ENCODE measurements at places on chromosomes 6 and 20. TPM values are rescaled to one million over a fixed set of nuclear protein-coding genes. Genes with fewer than 3 reads are reported as not detected.

MAS1L gene
- total RNA-seq: 1.4 TPM

R3HDML gene
- not detected for total RNA-seq

CLVS2 gene
- total RNA-seq: 4.1 TPM

RHAG gene
- not detected for total RNA-seq

TFAP2C gene
- total RNA-seq: 6.7 TPM

ZNF831 gene
- 0.96 TPM for total RNA-seq

PRND gene
- total RNA-seq: 4.3 TPM

LY6G6F gene
- not detected for total RNA-seq

SLC4A11 gene
- not detected for total RNA-seq

TUBB2B gene
- 73.4 TPM for total RNA-seq

- DNase-seq: peak; percentile 91
Measured at GRCh38 chr6:87907521-87907920, 140.1 kb upstream of the SPACA1 start.

DNA sequence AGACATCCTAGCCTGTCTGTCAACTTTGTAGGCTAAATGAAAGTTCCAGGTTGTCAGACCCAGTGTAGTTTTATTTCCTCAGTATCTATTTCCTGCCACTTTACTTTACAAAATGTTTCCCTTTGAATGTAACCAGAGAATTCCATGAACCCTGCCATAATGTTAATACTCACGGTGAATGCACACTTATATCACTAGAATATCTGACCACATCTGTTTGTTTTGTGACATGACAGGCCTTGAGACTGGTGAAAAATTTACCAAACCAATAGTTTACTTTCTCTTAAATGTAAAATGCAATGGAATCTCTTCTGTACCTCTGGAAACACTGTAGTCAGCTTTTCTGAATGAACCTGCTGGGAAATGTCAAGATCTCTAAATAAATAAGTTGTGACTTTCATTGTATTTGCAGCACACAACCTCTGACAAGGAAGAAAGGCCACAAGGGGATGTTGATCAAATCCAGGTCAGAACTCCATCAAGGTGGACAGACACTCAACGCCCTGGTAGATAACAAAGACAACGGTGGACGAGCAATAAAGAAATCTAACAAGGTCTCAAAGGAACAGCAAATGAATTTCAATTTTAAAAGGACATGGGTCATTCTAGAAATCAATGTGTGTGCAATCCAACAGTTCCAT lies 59.2 kb downstream of the BACH2 start:
- no peak for DNase-seq

GRCh38 chr6:20946022-20946421 lies 411.8 kb downstream of the CDKAL1 start:
- no peak for DNase-seq

GRCh38 chr20:8498571-8498970 lies 366.5 kb downstream of the PLCB1 start:
- no peak for DNase-seq

- peak; percentile 84 for DNase-seq
Measured at GRCh38 chr6:148999929-149000468, 253.2 kb downstream of the UST start.

GRCh38 chr6:55992546-55992945 lies 117.2 kb upstream of the BMP5 start:
- DNase-seq: no peak

DNA sequence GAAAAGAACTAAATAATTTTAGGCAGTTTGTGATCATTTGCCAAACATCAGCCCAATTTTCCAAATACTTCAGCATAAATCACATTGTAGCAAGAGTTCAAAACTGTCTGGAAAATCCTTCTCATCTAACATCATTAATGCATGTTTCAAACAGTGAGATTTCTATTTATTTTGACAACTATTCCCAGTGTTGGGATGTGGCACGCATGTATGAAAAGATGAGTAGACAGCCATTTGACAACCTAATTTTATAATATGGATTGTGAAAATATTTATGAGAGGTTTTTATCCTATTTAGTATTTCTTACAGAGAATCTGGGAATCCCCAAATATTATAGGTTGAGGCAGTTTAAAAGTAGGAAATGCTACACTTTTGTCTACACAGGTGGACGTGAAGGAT lies 357.6 kb upstream of the ARID1B start:
- DNase-seq: no peak

- DNase-seq: no peak
Measured at GRCh38 chr20:15716256-15716655, 857.0 kb downstream of the KIF16B start.

DNA sequence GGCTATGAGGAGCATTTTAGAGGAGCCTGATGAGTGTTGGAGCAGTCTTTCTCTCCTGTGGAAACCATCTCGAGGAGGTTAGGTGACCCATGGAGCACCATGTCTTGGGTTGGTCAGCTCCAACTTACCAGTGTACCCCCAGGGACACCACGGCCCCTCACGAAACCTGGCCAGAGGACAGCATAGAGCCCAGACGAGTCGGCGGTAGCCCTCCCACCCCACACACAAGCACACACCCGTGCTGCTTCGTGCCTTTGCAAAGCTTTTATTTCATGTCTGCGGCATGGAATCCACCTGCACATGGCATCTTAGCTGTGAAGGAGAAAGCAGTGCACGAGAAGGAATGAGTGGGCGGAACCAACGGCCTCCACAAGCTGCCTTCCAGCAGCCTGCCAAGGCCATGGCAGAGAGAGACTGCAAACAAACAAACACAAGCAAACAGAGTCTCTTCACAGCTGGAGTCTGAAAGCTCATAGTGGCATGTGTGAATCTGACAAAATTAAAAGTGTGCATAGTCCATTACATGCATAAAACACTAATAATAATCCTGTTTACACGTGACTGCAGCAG lies 53.6 kb downstream of the EZR start:
- no peak for DNase-seq

GRCh38 chr20:48538058-48538825 lies 289.6 kb downstream of the PREX1 start:
- DNase-seq: peak; percentile 71

DNA sequence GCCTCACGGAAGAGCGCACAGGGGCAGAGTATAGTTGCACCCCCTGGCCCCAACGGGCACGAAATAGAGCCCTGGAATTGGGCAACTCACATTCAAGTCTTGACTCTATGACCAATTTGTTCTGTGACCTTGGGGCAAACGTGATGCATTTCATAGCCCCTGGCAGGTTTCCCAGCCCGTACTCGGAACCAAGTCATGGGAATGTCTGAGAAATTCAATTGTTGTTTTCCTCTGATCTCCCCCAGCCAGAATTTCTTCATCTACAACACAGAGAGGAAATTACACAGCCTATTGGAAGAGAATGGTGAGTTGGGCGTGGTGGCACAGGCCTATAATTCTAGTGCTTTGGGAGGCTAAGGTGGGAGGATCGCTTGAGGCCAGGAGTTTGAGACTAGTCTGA lies 322.3 kb upstream of the SULF2 start:
- no peak for DNase-seq

- no peak for DNase-seq
Measured at GRCh38 chr20:24545168-24545567, 75.7 kb downstream of the SYNDIG1 start.

- DNase-seq: no peak
Measured at GRCh38 chr6:26392932-26393636, 9.0 kb upstream of the BTN3A1 start.

DNA sequence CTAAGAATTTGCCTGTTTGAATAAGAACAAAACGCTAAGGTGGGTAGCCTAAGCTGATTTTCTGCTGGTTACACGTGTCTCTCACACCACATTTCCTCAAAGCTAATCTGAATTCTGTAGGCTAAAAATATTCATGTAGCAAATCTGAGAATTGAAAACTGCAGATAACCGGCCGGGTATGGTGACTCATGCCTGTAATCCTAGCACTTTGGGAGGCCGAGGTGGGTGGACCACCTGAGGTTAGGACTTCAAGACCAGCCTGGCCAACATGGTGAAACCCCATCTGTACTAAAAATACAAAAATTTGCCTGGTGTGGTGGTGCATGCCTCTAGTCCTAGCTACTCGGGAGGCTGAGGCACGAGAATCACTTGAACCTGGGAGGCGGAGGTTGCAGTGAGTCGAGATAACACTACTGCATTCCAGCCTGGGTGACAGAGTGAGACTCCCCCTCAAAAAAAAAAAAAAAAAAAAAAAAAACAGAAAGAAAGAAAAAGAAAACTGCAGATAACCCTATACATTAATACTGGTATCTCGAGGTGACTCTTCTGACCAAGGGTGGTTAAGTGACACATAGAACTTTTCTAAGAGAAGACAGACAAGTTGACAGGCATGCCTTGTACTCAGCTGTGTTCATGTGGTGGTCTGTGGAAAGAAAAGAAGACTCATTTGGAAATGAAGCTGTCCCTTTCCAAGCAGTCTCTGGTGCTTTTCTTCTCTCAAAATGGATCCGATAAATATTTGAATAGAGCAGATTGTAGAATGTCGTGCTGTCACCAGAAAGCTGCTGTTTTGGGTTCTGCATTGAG lies 24.7 kb upstream of the ASXL1 start:
- DNase-seq: no peak

GRCh38 chr20:47659904-47660601 lies 125.2 kb downstream of the SULF2 start:
- no peak for DNase-seq

GRCh38 chr6:137690034-137690433 lies 177.0 kb upstream of the TNFAIP3 start:
- DNase-seq: no peak

DNA sequence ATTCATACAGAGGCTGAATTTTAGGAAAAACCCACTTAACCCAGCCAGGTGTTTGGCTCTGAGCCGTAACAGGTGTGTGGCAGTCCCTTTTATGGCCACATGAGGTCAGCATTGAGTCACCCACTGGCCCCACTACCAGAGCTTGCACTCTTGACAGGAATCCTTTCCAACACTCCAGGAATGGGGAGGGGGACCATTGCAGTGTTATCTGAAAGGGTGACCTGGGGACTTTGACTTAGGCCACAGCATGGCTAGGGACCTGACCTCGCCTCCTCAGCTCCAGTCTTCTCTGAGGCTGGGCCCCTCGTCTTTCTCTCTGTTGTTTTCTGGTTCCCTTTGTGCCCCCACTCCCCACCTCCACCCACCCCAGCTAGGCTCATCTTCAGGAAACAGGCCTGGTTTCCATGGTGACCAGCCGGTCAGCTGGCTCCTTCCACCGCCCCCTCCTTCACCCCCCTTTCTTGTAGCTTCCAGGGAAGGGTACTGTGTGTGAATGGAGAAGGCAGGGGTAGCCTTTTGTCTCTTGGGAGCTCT lies 2.1 kb upstream of the TMEM151B start:
- peak; percentile 48 for DNase-seq

GRCh38 chr6:165854061-165854862 lies 191.2 kb upstream of the PDE10A start:
- no peak for DNase-seq

- DNase-seq: no peak
Measured at GRCh38 chr6:142184307-142184706, 37.2 kb downstream of the VTA1 start.

DNA sequence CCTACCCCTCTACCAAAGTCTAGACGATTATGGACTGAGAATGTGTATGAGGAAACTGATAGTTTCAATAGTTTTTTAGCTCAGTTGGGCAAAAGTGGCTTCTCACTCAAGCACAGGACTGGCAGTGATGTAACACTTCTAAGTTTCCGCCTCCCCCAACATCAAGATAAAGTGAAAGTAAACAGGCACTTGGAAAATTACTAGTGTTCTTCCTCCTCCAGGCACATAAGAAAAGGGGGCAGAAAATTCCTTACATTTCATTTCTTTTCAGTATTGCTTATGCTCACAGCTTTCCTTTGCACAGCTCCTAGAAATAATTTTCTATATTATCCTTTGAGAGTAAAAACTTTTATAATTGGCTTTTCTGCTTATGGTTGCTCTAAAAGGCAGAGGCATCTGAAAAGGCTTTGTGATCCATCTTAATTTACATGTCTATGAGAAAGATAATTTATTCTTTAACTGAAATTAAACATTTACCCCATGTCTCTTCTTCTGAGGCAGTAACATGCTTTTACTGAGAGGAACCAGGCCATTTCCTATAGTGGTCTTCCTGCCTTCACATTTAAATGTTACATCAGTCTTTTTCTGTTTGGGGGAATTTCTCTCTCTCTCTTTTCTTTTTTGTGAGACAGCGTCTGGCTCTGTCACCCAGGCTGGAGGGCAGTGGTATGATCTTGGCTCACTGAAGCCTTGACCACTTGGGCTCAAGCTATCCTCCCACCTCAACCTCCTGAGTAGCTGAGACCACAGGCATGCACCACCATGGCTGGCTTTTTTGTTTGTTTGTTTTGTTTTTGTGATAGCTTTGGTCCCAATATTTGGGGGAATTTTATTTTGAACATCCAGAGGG lies 65.0 kb upstream of the EEF1A1 start:
- DNase-seq: peak; percentile 94

DNA sequence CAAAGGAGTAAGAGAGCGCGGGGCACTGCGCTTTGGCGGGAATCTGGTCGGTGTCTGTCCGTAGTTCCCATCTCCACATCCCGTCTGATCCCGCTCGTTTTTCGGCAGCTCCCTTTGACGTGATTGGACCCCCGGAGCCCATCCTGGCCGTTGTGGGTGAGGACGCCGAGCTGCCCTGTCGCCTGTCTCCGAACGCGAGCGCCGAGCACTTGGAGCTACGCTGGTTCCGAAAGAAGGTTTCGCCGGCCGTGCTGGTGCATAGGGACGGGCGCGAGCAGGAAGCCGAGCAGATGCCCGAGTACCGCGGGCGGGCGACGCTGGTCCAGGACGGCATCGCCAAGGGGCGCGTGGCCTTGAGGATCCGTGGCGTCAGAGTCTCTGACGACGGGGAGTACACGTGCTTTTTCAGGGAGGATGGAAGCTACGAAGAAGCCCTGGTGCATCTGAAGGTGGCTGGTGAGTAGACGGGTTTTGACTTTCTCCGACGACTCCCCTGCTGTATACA lies 1.4 kb downstream of the BTN1A1 start:
- DNase-seq: peak; percentile 15

- no peak for DNase-seq
Measured at GRCh38 chr20:16423311-16424212, 149.7 kb downstream of the KIF16B start.

DNA sequence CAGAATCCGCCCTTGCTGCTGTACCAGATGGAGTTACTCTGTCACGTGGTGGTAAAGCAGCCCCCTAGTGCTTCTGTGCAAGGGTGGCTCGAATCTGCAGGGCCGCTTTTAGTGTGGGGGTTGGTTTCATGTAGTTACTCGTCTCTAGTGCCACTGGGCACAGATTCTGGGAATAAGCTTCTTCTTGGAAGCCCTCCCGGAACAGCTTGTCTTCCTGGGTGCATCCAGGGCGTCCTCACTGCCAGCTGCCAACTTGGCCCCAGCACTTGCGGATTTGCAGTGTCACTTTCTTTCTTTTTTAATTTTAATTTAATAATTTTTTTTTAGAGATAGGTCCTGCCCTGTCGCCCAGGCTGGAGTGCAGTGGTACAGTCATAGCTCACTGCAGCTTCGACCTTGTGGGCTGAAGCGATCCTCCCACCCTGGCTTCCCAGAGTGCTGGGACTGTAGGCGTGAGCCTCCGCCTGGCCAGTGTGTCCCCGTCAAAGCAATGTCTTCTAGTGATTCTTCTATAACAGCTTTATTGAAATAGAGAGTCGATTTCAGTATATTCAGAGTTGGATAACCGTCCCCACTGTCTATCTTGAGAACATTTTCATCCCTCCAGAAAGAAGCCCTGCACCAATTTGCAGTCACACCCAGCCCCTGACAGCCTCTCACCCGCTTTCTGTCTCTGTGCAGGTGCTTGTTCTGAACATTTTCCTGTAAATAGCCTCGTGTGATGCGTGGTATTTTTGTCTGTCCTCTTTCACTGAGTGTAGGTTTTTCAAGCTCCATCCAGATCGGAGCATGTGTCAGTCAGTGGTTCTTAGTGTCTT lies 25.9 kb downstream of the PYGB start:
- DNase-seq: no peak

- DNase-seq: peak; percentile 91
Measured at GRCh38 chr6:93779086-93779841, 359.9 kb upstream of the EPHA7 start.
